CD4-positive, alpha-beta T cell treated with Interleukin-1 beta for 1 hour (primary cell): ENCODE measurements at places on chromosomes 12 and 14.

DNA sequence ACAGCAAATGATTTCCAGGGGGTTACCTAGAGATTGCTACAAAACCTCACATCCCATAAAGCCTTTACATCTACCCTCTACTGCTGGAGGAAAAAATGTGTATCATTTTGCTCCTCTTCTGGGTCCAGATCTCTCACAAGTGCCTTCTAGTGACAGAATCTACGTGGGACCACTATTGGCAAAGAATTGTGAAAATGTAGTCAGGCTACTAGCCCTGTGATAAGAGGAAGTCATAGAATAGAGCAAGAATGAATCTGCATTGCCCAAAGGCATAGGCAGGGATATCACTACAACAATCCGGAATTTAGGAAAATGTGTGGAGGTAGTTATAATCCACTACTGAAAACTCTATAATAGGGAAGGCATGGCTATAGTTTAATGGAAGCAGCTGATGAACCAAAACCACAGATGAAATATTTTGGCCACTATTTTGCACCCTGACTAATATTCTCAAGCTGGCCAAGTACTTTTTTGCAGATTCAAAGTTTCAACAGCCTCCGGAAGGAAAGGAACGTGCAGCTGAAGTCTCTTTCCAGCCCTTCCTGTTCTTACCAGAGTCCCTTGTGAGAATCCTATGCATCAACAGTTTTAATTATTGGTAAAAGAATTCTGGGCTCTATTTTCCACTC, 176.8 kb downstream of the PHLDA1 start:
- DNase-seq, result no peak

- DNase-seq, result no peak
Measured at GRCh38 chr14:98685725-98686124, 586.3 kb downstream of the BCL11B start.

- DNase-seq, result no peak
Measured at GRCh38 chr12:51793201-51793600, 55.3 kb downstream of the FIGNL2 start.

DNA sequence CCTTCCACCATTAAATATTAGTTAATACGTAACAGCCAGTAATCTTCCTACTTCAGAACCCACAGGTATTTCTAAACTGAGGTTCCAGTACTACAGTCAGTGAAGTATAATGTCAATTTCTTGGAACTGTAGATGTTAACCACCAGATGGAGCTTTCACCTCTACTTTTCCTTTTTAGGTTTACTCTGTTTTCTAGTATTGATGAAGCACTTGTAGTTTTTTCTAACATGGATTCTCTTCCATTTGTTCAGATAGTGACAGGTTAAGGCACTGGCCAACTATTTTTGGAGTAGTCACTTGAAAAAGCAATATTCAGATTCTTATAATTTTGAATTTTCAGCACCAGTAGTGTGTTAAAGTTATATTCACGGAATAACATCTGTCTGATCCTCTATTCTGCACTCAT, 4.6 kb upstream of the SEC23A start:
- DNase-seq, result no peak

DNA sequence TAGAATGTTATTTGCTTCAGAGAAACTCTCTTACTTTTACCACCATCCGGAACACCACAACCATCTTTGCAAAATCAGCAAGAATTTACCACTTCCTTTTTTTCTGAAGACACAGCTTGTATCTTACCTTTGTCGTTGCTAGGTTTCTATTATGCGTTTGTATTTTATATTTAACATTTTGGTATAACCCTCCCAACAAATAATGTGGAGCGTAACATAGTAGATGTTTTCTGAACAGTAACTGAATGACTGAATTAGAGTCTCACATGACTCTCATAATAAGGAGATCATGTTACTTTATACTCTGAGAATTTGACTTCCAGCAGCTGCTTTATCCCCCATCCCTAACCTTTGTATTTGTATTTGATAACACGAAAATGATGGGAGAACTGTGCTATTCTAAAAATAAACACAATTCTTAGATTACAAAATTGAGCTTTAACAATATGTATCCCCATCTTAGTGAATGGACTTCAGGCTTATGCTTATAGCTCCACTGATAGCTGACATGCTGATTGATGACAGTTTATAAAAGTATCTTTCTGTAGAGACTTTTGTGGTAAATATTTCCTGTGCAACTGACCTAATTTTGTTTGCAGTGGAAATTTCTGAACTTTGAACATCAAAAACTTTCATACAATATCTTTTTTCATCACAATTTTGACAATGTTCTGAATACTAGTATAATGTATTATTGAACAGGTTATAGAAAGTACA, 7.9 kb upstream of the KLRB1 start:
- no peak for DNase-seq

DNA sequence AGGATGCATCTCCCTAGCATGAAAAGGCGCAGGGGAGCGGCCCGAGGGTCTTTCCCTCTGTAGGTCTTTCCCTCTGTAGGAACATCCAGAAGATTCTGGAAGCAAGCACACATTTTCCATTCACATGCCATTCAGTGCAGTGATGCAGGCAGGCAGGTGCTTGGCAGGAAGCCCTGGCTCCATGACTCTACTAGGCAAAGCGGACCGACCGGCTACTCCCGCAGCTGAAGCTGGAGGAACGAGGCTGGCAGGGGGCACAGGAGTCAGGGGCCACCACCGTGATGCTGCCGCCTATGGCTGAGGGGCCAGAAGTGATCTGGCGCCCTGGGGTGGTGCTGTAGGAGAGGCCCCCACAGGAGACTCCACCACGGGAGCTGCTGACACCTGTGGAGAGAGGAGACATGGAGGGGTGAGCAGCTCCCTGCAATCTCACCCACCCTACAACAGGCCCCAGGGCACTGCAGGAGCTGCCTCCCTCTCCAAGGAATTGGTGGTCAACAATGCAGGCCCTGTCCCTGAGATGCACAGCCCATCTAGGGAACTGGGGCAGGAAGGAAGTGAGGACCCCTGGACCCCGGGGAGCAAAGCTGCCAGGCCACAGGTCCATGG, 6.5 kb downstream of the KRT85 start:
- DNase-seq, result no peak

DNA sequence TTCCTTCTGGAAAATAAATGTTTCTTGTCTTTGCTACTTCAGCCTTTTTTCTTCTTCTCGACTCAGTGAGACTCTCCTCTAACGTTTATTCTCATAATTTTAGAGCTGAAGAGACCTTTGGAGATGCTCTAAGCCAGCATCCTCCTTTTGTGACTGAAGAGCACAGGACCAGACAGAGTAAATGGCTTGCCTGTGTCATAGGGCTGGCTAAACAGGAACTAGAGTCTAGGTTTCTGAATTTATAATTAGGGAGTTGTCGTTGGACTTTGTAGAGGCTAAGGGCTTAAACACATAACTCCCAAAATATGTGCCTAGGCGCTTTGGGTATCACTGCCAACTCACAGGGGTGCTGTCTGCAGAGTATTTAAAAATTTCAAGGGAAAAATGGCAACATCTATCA, 98.5 kb downstream of the FGD4 start:
- no peak for DNase-seq

DNA sequence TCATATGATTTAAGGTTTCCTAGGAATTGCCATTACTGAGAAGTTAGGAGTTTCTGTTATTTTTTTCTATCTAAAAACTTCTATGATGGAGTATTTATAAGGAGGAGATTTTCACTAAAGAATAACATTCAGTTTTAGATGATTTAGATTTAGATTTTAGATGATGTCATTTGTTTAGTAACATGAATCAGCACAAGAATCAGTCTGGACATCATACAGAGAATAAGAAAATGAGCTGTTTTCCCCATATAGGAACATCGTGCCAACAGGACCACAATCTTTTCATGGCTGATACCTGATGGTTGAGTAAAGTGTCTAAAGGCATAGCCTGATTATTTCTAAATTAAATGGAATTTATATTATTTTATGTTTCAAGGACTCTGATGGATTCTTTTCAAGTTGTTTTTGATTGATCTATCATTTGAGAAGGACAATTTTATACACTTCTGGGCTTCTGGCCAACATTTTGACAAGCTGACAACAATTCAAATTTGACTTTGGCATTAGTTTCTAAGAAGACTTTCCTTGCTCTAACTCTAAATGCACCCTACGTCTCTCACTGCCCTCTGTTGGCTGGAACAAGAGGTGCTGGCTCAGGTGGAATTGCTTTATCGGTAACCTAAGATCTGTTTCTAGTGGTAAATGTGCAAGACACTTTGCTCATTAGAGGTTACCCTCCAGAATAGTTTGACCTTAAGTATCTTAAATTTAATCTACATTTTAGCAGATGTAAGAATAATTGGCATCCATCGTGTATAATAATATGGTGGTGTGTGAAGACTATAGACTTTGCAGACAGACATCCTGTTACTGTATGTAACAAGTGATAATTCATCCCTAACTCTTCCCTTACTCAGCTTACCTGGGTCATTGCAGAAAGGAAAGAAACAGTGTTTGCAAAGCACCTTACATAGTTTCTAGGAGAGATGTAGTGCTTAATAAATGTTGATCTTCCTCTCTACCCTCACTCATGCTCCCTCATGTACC, 42.8 kb upstream of the CPSF6 start:
- DNase-seq, result no peak

GRCh38 chr14:76292561-76292960, 83.4 kb upstream of the ESRRB start:
- DNase-seq, result no peak

DNA sequence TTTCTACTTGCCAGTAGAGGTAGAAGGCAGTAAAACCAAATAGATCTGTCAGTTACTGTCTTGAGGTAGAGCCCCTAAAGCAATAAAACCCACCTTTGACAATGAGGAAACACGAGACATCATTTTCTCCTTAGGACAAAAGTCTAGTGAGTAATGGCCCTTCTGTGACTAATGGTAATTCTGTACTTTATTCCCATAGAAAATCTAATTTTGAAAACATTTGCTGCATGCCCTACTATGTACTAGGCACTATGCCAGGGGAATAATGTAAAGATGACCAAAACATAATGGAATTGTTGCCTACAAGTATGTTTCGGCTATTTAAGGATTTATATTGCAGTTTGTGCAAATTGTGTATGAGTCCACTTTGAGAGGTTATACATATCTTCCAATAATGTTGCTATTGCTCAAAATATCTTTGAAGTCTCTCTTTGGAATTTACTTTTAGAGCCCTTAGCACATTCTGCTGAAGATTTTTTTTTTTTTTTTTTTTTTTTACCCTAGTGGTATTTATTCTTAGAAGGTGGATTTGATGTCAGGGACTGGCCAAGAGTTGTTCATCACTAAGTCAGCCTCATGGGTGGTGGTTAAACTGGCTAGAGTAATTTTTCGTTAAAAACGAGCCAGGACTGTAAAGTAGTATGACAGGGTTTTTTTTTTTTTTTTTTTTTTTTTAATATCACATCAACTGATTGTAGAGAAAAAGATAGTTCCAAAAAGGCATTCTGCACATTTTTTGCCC, 109.7 kb downstream of the CRADD start:
- DNase-seq, result no peak

DNA sequence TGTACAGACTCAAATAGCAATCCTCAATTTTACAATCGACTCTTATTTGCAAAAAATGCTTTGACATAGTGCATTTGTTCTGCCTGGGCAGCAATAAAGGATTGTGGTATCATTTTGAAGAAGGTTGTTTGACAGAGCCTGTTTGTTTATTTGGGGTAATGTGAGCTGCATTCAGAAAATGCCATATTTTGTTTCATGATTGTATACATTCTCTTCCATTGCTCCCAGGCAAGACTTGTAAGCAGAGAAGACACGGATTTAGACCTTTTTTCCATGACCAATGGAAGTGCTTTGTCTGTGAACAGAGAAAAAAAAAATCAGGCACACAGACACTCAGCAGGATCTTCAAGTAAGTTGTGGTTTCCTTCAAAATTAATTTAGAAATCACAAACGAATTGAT, 35.5 kb upstream of the ALX1 start:
- no peak for DNase-seq

GRCh38 chr12:70733385-70733784, 96.2 kb upstream of the PTPRB start:
- peak; percentile 23 for DNase-seq

- peak; percentile 24 for DNase-seq
Measured at GRCh38 chr14:39175445-39176262, 600 bp downstream of the PNN start.

GRCh38 chr12:94714378-94715114, 64.2 kb upstream of the TMCC3 start:
- no peak for DNase-seq

- no peak for DNase-seq
Measured at GRCh38 chr12:46499226-46499625, 126.7 kb upstream of the SLC38A2 start.

DNA sequence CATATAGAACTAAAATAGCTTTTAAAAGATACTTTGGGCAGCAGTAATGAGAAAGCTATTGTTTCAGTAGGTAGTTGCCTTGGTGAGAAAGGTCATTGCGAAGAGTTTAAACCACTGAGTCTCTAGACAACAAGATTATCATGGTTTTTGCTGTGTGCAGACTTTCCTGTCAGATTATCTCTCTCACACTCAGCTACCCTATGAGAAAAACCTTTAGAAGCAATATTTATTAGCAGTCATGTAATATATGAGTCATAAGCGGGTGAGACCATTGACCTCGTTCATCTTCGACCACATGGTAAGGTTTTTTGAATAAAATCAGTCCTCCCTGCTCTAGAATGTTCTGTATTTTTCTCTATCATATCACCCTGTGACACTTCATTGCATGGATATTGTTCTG, 59.9 kb downstream of the GPR65 start:
- no peak for DNase-seq

DNA sequence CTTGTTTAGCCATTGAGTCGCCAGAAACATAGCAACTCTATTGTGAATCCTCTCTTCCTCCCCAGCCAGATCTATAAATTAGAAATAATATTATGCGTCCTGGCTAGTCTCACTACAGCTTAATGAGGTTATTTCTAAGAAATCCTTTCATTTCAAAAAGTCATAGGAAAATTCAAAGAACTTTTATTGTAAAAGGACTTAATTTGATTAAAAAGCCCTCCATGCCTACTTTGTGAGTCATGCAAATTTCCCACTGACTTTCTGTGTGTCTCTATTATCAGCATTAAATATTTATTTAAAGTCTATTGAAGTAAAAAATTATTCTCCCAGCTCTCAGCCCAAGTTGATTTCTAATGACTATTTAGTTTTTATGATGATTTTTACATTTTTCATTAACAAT, 160.7 kb downstream of the PHLDA1 start:
- no peak for DNase-seq

DNA sequence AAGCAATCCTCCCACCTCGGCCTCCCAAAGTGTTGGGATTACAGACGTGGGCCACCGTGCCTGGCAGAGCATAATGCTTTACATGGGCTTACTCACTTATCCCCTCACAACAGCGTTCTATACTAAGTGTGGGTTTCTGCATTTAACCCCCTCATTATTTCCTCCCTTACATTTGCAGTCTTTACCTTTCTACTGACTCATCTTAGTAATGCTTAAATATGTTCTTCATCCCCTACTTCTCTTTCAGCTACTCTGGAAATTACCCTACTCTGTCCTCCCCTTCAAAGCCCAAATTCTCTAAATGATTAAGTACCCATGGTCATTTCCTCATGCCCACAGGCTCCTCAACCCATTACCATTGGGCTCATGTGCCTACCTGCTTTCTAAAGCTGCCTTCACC, 40.7 kb downstream of the NKX2-1 start:
- DNase-seq, result no peak

DNA sequence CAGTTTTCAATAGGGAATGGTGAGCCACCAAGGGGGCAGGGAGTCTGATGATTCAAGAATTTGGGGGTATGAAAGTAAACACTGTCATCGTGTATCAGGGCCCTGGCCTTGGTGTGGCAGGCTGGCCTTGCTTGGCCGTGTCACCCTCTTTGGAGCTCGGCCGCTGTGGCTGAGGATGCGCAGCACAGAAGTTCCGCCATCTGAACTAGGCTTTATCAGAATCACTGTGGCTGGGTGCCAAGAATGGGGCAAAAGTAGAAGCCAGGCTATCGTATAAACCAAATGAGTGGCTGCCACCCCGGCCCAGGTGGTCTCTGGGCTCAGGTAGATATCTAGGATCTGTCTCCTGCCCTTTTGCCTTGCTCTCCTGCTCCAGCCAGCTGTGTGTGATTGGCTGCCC, 137.4 kb downstream of the PAPOLA start:
- no peak for DNase-seq
